ENCODE measurements at places on chromosomes 5 and 9. TPM values are rescaled to one million over a fixed set of nuclear protein-coding genes. Genes with fewer than 3 reads are reported as not detected.

DNA sequence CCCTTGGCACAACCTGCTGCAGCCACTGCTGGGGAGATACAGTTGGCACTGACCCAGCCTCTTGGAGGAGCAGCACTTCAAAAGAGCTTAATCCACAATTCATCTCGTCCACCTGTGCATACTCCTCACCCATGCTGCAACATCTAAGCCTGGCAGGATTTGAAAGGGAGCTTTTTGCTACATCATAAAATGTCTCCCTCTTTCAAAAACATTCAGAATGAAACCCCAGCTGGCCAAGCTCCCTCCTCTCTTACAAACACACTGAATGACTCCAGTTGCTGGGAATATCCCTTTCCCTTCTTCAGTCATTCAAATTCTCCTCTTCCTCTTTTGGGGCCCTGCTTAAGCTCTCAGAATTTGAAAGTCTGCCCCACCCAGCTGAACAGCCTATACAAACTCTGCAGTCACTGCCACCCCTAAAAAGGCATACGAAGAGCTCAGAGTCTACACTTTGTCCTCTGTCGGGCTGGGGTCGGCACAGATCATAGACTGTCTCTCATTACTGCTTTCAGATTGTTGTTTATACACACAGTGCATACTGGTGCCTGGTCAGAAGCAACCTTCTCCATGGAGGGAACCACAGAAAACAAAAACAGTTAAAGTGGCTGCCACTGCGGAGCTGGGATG, 8.8 kb upstream of the C5orf15 start:
- no peak for DNase-seq

DNA sequence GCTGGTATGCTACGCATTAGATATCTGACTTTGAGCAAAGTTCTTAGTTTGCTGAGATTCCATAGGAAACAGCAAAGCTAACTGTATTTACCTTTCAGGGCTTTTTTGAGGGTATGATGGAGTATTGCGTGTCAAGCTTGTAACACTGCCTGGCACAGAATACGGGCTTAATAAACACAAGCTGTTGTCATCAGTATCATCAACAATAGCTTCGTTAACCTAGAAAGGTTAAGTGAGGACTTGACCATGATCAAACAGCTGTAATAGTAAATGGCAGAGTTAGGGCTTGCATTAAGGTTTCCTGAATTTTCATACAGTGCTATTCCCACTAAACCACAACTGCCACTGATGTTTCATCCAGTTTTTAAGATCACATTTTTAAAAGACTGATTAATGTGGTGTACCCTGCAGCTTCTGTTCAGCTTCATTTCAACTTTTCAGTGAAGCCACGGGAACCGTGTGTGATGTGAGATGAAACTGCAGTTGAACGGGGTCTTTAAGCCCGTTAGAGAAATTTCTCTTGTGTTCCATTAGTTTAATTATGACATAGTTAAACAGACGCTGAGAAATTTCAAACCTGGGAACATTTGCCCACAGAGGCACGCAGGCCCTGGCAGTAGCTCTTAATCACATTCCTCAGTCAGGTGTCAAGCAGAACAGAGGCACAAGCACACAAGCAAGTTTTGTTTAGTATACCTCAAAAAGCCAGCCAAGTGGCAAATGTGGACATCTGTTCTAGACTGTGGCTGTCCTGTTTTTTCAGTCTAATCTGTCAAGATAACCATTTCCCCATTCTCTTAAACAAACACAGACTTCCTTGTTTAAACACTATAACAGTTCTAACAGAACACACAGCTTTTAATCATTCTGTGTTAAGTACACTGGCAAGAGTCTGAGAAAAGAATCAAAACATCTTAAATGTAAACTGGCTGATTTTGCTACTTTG, 147.1 kb downstream of the ZNF608 start:
- DNase-seq, result no peak

DNA sequence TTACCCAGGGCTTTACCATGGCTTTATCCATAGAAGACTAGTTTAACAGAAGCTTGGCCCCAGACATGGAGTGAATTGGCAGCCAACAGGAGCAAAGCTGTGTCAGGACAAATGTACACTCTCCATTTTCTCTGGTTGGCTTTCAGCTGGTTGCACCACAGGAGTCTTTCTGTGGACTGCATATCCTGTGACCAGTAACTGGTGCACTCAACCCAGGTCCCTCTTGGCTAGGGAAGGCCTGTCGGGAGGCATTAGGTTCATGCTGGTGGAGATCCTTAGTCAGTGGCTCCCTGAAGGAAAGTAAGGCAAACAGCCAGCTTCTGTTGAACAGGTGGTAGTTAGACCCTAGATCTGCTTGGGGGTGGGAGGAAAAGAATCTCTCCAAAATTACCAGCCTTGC, 146.9 kb upstream of the TLX3 start:
- no peak for DNase-seq

Gene LOX
- 320 TPM for total RNA-seq

GRCh38 chr5:89595056-89595455, 712.1 kb upstream of the MEF2C start:
- no peak for DNase-seq

Gene SLC27A6
- not detected for total RNA-seq

DNA sequence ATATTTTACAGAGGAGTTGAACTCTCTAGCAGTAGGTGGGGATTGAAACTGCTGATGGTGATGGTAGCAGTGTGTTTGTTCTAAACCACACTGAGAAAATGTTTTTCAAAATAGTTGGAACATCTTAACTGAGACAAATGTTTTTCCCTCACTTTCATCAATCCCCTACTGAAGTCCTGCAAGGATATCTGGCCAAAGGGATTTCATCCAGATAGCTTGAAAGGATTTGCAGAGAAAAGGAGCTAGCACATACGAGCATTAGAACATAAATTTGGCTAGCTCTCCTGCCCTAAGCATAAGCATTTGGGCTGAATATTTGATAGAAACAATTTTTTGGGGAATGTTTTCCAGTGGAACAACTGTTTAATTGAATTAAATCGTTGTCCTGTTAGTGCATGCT, 153.9 kb downstream of the CDH9 start:
- no peak for DNase-seq

DNA sequence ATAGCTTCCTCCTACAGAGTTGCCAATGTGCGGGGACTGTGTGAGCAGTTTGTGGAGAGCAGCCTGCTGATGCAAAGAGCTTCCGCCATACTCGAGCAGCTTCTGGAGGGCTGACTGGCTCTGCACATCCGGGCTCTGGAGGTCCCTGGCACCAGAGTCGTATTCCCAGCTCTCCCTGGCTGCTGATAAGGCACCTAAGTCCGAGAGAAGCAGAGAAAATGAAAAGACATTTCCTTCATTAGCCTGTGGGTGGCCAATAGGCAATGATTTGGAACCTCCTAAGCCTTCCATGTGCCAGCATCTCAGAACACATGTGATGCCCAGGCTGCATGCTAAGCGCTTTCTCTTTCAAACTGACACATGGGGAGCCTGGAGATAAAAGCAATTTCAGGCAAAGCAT, 94.3 kb downstream of the TSSK1B start:
- DNase-seq, result no peak

Gene QRFP
- not detected for total RNA-seq

All from chondrocyte (in vitro differentiated cells).